Mesendoderm (in vitro differentiated cells): ENCODE measurements at places on chromosomes 2 and 18.

DNA sequence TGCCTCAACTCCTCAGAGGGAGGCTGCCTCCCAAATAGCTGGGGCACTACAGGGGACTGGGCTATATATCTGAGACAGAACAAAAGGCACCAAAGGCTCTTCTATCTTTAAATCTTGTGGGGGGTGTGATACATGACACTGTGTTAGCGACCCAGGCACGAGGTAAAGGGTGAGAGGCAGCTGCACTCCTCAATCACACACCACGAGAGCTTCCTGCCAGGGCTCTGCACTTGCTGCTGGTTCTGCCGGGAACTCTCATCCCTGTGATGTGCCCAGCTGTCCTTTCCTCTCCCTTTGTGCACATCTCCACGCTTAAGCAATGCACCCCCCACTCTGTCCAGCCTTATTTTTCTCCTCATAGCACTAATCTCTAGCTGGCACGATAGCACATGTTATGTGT is 32.4 kb downstream of the NPC1 start:
- DNase-seq, result no peak

DNA sequence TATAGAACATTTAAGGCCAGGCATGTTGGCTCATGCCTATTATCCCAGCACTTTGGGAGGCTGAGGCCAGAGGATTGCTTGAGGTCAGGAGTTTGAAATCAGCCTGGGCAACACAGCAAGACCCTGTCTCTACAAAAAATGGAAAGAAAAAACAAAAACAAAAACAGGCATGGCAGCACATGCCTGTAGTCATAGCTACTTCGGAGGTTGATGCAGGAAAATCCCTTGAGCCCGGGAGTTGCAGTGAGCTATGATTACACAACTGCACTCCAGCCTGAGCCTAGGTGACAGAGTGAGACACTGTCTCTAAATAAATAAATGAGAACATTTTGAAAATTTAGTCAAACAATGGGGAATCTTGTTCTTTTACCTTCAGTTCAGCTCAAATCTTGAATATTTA is 12.1 kb upstream of the YES1 start:
- no peak for DNase-seq

DNA sequence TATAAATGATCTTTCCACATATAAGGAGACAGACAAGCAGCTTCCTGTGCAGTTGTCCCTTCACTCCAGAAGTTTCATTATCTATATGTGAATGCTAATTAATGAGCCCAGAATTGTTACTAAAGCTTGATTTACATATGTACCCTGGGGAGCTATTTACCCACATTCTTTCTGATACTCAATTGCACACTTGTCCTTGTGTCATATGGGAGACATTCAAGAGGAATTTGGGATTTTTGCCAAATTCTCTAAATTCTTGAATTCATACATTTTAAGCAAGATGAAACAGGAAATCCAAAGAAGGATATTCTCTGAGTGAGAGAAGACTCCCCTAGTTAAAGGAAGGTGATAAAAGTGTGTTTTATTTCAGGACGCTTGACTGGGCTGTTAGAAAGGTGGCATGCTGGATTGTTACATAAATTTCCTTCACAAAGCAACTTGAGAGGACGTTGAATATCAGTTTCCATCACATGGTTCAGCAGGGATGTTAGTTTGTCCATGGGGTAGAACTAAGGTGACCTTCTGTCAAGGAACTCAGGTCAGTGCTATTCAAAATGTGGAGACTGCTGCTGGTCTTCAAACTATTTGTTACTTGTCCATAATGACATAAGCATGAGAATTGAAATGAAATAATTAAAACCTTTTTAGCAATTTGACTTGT is 368.2 kb downstream of the IRS1 start:
- no peak for DNase-seq

- DNase-seq, result no peak
Measured at GRCh38 chr2:2269989-2270562, 61.0 kb downstream of the MYT1L start.

DNA sequence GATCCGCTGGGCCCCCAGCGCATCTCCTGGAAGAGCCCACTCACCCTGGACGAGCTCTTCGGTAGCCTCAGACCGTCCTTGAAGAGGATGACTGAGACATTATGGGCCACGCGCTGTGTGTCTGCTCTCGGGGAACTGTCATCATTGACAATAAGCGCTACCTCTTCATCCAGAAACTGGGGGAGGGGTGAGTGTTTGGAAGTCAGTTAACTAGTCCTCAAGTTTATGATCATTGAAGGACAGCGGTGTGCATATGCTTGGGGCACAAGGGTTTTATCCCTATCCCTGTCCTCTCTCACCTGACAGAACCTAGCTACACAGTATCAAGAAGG is 586 bp downstream of the STK16 start:
- no peak for DNase-seq

- DNase-seq, result peak; percentile 95
Measured at GRCh38 chr2:200239216-200239615, 67.3 kb upstream of the SPATS2L start.

DNA sequence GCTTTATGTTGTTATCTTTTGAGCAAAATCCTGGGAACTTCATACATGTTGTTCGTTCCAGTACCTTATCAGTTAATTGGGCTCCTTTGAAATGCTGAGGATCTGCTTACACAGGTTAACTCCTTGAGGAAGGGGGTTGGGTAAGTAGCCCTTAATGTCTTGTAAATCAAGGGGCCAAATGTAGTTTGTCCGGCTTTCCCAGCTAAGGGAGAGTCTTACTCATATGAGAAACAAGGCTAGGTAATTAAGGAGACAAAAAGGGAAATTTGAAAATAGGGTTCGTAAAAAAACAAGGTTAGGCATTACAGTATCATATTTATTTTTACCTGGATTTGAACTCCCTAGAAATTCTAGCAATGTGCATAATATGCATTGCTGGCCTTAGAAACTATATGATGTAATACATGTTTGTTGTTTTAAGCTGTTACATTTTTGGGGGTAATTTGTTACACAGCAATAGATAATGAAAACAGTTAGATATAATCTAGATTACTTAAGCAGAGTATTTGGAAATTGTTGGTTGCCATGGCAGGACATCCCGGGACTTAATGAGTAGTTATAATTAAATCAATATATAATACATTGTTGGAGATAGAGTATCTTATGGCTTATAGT is 30.9 kb upstream of the RNF149 start:
- DNase-seq, result peak; percentile 52

DNA sequence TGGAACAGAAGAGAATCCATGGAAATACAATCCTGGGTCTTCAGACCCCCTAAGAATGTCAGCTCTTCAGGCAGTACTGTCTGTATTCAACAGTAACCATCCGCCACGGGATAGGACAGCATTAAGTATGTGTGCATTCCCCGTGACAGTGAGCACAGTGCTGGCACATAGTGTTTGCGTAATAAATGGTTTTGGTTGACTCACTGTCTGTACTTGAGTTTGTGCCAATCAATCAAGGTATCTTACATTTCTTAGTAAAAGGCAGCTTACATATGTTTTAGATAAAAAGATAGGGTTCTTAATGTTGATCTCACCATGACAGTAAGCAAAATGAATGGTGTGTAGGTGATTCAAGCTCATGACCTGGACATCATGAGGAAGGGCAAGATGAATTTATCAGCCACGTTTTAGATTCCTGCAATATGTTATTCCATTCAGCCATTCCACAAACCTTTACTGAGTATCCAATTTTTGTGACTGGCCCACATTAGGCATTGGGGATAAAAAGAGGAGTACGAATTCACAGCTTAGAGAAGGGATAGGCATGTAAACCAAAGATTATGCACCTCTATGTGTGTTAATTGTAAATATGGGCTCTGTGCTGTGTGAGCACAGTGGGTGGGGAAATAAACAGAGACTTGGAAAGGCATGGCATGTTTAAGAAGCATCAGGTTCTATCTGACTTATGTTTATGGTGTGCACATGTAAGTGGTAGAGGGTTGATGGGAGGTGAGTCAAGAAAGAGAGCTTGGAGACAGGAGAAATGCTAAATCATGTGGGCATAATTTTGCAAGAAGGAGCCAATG is 258.8 kb downstream of the SLC8A1 start:
- DNase-seq, result no peak

DNA sequence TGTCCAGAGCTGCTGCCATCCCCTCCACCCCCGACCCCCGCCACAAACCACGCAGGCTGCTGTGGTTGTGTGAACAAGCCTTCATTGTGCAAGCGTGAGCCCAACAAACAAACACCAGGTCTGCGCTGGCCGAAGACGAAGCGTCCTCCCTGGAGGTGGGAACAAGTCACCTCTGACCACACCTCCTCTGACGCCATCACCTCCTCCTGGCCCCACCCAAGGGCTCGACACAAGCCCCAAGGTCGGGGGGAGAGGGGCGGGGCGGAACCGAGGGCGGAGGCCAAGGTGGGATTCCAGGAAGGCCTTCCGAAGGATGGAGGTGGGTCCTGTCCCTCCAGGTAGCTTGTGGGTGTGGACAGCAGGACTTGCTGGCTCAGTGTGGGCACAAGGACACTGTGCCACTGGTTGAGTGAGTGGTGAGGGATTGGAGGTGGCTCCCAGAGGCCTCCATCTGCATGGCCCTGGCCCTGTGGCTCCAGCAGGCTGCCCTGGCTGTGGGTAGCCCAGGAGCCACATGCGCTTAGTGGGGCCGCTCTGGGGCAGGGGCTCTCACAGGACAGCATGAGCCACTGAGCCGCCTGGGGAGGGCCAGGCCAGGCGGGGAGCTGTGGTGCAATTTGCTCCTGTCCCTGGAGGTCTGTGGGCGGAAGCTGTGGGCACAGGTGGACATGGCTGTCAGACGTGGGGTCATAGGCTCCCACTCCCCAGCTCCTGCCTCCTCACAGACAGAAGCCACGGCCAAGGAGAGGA is 7.4 kb upstream of the GPR17 start:
- peak; percentile 93 for DNase-seq

DNA sequence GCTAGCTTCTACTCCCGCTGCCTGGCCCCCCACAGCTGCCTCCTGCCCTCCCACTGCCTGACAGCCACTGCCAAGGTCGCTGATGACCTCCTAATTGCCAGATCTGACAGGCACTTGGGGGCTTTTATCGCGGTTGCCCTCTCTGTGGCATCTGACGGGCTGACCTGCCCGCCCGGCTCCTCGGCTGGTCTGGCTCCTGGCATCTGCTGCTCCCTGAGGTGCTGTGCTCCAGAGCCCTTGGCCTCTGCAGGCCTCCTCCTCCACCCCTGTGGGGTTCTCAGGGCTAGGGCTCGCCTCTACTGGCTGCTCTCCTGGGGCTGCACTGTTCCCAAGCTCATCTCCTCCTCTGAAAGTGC is 43.1 kb downstream of the INHBB start:
- DNase-seq, result no peak

- peak; percentile 56 for DNase-seq
Measured at GRCh38 chr2:117985092-117985491, 28.8 kb downstream of the CCDC93 start.

DNA sequence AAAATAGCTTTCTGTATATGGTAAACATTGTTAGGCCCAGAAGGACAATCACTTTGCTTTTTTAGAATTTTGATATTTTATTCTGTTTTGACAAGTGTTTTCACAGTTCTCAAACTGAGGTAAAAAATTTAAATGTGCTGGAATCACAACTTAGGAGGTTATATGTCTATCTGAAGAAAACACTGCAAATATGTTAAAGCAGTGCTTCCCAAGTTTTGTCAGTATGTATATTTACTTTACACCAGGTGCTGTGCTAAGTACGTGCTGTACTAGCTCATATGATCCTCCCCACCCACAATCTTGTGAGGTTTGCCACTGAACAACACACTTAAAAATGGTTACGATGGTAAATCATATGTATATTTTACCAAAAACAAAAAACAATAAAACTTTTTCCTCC is 124.2 kb downstream of the CABYR start:
- no peak for DNase-seq

DNA sequence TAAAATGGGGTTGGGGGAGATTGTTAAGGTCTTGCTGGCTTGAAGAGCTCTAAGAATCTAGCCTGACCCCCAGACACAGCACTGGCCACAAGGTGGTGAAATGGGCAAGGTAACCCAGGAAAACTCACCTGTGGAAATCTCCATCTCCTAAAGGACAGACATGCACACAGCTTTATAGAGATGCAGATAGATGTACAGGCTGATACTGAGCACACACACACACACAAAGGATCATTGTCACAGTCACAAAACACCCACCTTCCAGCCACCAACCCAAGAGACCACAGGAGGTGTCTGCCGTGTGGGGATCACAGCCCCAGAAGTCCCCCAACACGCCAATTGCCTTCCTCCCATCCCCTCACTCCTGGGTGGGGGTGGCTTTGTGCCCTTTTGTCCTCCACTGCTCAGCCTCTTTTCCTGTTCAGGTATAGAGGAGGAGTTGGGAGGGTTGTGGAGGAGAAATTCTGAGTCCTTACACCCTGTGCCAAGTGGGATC is 3.2 kb upstream of the CYP26B1 start:
- no peak for DNase-seq

- DNase-seq, result no peak
Measured at GRCh38 chr18:54612237-54612636, 21.2 kb downstream of the DYNAP start.

DNA sequence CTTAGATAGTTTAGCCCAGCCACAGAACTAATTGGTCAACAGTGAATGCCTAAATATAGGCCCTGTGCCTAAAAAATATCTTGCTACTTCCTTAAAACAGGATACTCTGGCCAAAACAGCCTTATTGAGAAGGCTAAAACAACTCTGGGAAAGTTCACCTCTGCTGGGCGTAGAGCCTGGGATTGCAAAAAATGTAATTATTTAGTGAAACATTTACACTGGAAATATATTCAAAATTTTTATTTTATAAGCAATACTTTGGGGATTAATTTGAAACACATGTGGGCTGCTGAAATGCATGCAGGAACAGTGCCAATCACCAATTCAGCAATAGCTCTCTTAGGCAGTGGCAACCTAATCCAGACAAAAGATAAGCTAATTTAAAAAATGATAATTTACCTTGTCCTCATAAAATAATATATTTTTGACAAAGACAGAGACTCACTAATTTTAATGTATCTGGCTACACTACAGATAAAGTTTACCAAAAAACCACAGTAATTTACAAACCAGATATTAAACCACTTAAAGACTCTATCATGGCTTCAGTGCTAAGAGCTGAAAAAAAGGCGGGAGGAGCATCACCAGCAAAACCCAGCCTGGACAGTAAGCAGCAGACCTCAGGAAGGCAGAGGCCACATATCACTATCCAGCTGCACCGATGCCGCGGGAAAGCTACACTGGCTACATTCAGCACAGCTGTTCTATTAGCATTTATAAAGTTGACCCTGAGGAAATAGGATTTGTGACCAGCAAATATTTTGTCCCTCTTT is 18.5 kb downstream of the TRAK2 start:
- DNase-seq, result peak; percentile 41

GRCh38 chr18:2932247-2933181 is 80.4 kb downstream of the LPIN2 start:
- DNase-seq, result peak; percentile 57

DNA sequence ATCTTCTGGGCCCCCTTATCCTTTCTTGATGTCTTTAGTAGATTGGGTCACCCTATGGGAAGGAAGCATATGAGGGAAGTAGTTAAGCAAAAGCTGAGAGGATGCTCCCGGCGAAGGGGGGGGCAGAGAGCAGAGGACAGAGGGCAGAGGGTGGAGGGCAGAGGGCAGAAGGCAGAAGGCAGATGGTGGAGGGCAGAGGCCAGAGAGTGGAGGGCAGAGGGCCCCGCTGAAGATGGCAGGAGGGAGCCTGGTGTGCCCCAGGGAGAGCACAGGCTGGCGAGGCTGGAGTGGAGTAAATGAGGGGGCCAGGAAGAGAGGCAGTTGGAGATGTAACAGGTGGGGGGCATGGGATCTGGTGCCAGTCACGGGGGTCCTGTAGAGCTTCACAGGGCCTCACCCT is 7.0 kb downstream of the MLPH start:
- no peak for DNase-seq

- no peak for DNase-seq
Measured at GRCh38 chr2:236855176-236855865, 230.4 kb upstream of the COPS8 start.
